ENCODE measurements at places on chromosomes 1 and 21. TPM values are rescaled to one million over a fixed set of nuclear protein-coding genes. Genes with fewer than 3 reads are reported as not detected.
A peak's percentile ranks its signal among the peaks of the same experiment; 100 is the strongest.

- no peak for DNase-seq
Observed at GRCh38 chr1:14930247-14930965, 223.1 kb upstream of the TMEM51 start.

GRCh38 chr21:41957991-41958766, 4.4 kb upstream of the C2CD2 start:
- DNase-seq: peak; percentile 75

DNA sequence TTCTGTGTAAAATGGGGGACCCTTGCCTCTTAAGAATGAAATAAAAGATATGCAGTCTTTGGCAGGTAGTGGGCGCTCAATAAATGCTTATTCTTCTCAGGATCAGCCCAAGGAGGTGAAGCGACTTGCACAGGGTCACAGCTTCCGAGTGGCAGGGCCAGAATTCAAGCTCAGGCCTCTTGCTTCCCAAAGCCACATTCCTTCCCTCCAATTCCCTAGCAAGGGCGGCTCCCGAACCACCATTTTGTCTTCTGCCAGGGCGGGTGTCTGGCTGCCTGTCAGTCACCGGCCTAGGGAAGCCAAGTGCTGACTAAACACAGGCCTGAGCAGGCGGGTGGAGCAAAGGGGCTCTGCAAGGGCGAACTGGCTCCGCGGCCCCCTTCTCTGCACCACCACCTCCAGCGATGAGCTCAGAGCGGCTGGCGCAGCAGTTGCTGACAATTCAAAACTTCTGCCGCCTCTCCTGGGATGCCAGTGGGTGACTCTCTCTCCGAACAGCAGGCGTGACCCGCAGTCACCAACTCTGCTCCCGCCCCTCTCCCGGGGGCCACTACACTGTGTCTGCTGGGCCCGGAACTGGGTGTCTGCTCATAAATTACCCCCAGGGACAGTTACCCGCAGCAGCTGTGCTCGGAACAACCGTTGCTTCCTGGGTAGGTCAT, 10.8 kb downstream of the GPR3 start:
- DNase-seq: peak; percentile 83

The TMCO4 gene
- total RNA-seq: 8.9 TPM

The OR2T33 gene
- not detected for total RNA-seq
